ENCODE measurements at places on chromosomes 3 and 15. TPM values are rescaled to one million over a fixed set of nuclear protein-coding genes. Genes with fewer than 3 reads are reported as not detected.

- DNase-seq, result no peak
Measured at GRCh38 chr3:143220741-143221140, 101.2 kb downstream of the CHST2 start.

DNA sequence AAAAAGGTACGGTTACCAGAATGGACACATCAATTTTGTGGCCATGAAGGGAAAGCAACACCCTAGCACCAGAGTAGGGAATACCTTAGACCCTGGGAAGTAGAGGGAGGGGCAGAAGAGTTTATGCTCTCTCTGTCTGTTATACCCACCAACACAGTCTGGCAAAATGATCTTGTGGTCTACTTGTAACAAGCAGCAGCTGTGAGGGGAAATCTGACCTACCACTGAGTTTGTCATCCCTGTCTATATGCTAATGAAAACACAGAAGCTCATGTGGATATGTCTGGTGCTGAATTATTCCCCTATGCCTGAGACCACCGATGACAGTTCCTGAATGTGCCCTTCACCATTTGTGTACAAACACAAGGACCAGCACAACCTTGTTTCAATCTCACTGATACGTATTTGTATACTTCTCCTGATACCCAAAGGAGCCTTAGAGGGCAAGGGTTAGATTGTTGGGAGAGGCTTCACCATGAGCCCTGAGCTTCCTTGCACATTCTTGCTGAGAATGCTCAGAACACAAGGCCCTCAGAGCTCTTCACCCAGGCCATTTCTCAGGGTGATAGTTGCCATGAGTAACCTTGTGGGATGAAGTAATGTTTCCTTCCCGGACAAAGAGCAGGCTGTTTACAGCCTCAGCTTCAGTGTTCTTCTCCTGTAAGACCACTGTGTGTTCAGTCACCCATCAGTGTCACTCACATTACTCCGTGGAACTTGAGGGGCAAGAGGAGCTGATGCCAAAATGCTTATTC, 24.7 kb upstream of the ZNF639 start:
- no peak for DNase-seq

DNA sequence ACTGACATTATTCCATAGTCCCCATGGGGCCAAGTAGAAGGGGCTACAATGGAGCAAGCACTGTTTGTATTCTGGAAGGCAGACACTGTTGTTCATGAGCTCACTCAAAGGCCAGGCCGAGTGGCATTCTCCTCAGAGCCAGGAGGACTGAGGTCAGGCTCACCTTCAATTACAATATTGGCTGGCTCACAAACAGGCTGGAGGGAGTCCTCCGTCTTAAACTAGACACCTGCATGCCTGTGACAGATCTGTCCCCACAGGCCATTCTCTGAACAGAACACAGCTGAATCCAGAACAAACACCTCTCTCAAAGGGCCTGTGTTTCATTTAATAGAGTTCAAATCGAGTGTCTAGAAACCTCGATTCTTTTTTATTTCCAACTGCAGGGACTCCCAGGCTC, 347.4 kb upstream of the PPP2R3A start:
- DNase-seq, result no peak

The TOPBP1 gene
- total RNA-seq, result 17.7 TPM
